ENCODE measurements at places on chromosomes 1 and 21.
A peak's percentile ranks its signal among the peaks of the same experiment; 100 is the strongest.

- no peak for DNase-seq
These were observed 394.3 kb downstream of the KCNH1 start for GRCh38 chr1:210739627-210740026.

DNA sequence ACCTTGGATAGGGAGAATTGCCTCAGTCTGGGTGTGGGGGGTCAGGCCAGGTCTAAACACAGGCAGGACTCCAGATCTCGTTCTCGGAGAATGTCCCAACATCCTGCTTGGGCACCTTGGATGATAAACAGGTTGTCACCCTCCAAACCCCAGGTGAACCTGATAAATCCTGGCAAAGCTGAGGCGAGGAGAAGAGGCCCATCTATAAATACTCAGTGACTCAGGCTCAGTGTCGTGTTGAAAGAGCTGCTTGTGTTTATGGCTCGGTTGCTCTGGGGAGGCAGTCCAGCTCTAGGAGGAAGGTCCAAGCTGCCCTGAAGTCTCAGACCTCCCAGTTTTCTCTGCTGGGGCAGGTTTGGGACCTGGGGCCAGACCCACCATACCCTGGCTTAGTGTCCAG, 15.8 kb upstream of the TRIM63 start:
- no peak for DNase-seq

DNA sequence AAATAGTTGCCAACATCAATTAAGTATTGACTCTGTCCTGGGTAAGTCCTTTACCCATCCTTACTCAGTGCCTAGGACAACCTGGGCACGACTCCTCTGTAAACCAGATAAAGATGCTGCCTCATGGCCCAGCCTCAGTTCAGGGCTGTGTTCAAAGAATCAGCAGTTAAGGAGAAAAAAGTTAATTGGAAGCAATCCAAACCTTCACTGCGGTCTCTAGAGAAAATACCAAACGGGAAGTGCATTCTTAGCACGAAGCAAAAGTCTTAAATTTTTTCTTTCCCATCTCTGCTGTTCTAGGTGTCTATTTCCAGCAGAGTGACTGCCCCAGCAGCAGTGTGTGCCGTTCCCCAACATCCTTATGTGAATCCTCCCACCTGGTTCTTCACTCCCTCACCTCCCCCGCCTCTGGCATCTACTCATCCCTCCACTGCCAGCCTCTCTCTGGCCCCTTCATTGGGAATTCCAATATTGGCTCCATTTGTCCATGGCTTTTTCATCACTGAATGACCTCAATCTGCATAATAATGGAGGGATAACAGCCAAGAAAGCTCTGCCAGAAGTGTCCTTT, 23.2 kb downstream of the KANK4 start:
- DNase-seq, result no peak

- DNase-seq, result no peak
These were observed 230.1 kb downstream of the TRABD2B start for GRCh38 chr1:47766832-47767740.

DNA sequence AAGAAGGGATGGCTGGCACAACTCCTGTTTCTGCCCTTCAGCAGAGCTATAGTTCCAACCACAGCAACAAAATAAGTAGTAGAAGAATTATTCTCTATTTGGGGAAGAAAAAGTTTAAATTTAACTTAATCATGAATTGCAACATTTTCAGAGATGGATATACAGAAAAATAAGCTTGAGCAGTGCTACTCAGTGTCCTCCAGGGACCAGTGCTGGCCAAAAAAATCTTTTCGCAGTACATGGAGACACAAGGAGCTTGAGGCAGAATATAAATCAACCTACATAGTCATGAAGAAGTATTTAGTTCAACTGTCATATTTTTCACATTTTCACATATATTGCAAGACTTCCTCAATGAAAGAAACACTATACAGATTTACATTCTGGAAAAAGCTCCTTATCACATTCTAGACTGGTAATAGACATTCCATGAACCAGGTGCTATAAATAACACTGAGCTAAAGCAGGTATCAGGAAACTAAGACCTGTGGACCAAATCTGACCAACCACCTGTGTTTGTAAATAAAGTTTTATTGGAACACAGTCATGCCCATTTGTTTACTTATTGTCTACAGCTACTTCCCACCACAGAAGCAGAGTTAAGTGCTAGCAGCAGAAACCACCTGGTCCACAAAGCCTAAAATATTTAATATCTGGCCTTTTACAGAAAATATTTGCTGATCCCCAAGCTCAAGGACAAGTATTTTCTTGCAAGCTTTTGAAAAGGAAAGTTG, 101.9 kb downstream of the RGS21 start:
- DNase-seq, result no peak

DNA sequence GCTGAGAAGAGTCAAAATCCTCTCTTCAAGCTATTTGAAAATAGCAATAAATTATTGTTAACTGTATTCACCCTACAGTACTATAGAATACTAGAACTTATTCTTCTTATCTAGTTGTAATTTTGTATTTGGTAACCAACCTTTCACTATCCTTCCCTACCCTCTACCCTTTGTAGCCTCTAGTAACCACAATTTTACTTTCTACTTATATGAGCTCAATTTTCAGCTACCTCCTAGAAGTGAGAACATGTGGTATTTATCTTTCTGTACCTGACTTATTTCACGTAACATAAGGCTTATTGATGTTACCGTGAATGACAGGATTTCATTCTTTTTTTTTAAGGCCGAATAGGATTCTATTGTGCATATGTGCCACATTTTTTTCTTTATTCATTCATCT, 30.0 kb downstream of the ZC3H11B start:
- DNase-seq, result no peak

DNA sequence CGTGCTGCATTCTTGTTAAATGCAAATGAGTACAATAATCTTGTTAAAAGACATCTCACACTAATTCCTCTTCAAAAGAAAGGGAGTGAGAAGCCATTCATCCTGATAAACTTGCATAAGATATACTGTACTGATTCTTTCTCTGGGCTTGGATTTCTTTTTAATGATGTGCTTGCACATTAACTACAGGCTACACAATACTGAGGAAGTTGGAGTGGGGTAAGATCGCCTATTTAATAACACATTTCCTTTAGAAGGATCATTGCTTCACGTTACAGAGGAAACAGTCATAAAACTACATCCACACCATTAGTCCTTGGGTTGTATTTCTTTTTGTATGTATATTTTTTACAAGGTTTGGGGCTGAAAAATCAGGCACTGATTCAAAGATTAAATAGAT, 36.6 kb downstream of the NRIP1 start:
- DNase-seq, result no peak

DNA sequence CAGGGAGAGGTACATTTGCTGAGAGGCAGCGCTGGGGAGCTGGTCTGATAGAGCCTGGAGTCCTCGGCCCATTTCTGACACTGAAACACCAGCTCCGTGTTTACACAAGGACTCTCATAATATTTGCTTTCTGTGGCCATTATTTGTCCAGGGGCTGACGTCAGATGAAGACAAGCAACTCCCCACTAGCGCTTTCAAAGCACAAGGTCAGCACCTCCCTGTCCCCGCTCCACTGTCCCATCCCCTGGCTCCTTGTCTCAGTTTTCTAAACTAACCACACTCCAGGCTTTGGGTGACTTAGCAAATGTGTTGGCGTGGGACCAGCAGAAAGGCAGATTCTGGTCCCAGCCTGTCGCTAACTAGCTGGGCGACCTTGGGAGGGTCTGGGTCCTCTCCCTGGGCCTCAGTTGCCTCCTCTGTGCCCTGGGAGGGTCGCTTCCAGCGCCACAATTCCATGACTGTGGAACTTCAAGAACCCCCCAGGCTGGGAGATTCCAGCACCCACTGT, 37.4 kb upstream of the ZBTB40 start:
- no peak for DNase-seq

- no peak for DNase-seq
These were observed 154.9 kb downstream of the PTPRC start for GRCh38 chr1:198793714-198794113.

DNA sequence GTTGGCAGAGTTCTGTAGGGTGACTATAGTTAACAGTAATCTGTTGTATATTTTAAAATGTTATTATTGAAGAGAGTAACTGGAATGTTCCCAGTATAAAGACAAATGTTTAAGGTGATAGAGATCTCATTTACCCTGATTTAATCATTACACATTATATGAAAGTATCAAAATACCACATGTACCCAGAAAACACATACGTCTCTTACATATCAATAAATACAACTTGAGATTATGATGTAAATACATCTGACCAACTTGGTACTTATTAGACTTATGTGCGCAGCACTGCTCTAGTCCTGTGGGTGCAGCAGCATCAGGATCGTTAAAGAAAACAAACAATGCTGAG, 670 bp upstream of the PARK7 start:
- DNase-seq, result no peak

- DNase-seq, result no peak
These were observed 56.6 kb upstream of the EDN2 start for GRCh38 chr1:41540886-41541591.

DNA sequence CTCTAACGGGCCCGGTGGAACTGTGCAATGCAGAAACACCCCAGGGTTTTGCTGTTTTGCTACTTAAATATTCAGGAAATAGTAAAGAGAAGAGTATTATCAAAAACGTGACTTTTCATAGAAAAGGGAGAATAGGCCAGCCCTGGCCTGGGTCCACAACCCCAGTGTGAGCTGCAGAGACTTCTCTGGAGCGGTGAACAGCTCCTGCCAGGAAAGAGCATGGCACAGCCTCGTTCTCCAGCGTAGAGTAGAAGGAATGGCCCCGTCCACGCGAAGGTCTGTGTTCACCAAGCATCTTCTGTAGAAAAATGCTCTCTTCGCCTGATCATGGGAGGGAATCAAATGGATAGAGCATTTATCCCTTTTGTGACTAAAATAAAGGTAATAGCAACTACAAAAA, 51.4 kb downstream of the PDE9A start:
- DNase-seq, result no peak

GRCh38 chr1:177366091-177366490, 195.3 kb downstream of the BRINP2 start:
- DNase-seq, result no peak

DNA sequence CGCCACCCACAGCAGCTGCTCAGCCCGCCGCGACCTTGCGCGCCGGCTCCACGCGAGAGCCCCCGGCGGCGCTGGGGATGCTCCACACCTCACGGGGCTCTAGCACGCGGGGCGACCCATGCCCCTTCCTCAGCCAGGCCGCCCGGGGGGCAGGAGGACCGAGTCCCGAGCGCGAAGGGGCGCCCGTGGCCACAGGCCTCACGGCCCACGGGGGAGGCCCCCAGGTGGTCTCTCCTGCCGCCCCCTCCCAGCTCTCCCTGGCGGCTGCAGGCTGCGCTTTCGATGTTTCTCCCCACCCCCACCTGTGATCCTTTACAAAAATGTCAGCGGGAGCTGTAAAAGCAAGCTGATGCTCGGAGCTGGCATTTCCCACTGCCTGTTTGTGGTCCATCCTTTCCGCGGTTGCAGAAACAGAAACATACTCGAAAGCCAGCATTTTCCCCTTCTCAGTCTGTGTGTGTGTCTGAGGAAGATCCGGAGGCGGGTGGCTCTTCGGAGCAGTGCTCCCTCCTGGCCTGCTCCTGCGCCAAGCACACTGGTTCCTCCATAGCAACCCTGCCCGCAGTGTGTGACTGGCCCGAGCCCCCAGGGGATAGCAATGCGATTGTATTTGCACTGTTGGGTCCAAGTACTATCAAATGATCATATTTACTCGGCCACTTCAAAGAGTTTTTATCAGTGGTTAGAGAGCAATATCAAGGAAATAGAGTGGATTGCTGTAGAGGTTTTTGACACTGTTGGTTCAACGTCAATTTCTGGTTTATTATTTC, 2.1 kb downstream of the KIF26B start:
- no peak for DNase-seq

GRCh38 chr1:218953386-218953785, 220.3 kb upstream of the LYPLAL1 start:
- DNase-seq, result no peak

DNA sequence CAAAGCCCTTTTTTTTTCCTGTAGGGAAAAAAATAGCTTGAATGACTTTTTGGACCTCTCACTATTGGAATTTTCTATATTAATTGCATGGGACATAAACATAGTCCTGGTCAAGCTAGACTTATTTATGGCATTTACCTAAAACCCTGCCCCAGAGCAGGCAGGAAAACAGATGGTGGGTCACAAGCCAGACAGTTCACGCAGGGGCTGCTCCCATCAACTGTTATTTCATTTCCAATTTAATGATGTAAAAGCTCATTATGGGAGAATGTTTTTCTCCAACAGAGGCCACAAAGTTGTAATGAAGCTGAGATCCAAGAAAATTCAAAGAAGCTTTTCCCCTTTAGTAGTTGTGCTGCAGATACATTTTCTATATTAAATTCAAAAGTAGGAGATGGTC, 99.2 kb downstream of the SGIP1 start:
- DNase-seq, result no peak

GRCh38 chr21:43370091-43370658, 56.8 kb downstream of the SIK1 start:
- peak; percentile 31 for DNase-seq

DNA sequence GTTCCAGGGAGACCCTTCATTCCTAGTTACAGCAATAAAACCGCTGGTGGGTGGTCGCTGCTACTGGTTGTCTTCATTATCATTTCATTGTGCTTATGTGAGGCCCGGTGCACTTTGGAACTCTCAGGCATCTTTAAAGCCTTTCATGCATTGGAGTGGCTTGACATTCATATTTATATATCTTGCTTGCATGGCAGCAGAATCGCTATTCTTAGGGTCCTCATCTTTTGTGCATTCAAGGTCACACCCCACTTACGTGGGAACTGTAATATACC, 110.1 kb downstream of the ZBTB18 start:
- no peak for DNase-seq

- DNase-seq, result no peak
These were observed 9.1 kb upstream of the PDIK1L start for GRCh38 chr1:26102526-26102925.

DNA sequence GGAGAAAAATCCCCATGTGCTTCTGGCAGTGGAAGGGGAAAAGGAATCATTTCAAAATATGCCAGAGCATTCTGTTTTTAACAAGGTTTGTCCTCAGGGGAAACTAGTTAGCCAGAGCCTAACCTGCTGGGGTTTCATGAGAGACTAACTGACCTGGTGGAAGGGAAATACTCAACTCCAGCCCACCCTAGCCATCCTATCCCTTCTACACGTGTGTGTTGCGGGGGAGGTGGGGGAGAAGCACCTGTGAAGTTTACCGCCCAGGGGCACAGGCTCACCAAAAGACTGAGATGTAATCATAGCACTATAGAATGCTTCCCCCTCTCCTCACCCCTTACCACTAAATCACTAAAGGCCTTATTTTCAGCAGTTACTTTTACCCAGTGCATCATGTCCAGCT, 139.5 kb downstream of the GRIK3 start:
- DNase-seq, result no peak

DNA sequence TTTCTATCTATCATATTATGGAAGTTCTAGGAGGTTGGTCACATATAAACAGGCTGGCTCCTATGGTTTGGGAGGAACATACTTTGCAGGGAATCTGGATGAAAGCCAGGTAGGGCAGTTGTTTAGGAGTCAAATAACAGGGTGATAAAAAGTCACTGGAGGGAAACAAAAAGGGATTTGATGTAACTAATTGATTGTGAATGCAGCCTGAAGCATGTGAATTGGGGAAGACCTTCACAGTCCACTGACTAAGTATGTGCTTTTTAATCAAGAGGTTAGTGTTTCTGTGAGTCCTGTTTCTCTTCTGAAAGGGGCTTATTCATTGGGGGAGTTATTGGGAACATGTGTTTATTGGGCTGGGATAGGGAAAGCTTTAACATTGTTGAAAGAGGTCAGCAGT, 41.3 kb downstream of the HMCN1 start:
- no peak for DNase-seq
